ENCODE measurements at places on chromosomes 5 and 9.

DNA sequence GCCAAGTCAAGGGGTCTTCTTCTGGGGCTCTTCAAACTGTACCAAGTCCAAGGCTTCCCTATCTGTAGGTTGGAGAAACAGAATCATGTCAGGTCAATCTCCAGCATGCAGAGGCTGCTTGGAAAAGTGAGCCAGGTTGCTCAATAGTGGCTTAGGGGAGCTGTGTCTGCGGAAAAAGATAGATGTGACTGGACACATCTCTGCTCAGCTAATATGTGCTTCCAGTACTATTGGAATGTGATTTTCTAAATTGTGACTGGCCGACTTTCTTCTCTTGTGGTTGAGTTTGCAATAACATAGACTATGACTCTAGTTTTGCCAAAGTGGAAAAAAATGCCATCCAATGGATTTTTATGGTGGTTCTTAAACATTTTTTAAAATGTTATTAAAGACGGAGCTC, 136.7 kb downstream of the BOD1 start:
- no peak for DNase-seq

- no peak for DNase-seq
Observed at GRCh38 chr5:83639911-83640310, 80.7 kb downstream of the HAPLN1 start.

GRCh38 chr5:74853256-74853655, 12.9 kb downstream of the FAM169A start:
- no peak for DNase-seq

DNA sequence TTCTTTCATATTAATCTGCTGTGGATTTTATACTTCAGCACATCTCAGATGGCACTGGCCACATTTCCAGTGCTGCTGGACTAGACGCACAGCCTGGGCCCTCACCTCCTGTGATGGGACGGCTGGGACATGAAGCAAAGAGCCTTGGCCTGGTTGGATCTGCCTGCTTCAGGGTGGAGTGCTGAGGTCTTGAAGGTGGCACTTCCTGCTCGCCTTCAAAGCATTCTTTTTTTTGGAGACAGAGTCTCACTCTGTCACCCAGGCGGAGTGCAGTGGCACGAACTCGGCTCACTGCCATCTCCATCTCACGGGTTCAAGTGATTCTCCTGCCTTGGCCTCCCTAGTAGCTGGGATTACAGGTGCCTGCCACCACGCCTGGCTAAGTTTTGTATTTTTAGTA, 73.1 kb downstream of the RAPGEF1 start:
- no peak for DNase-seq

DNA sequence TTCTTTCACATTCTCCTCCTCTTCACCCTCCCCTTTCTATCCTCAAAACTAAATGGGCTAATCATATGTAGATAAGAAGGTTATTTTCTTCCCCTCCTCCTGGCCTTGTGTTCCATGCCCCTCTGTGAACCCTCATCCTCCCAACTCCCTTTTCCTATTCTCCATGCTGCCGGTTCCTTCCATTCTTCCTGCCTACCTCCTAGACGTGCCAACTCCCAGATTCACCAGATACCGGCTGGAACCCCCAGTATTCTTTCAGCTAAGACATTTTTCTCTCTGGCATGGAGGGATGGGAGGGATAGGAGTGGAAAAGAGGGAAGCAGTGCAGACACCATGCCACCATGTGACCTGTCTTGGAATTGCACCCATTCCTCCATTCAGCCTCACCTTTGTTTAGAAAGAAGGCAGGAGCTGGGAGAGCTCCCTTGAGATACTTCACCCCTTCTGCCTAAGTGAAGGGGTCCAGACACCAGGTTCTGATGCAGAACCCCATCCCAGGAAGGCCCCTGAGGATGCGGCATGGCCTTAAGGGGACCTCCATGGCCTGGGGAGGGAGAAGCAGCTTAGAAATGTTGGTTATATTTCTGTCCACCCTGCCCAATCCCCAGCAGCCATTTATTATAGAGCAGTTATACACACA, 4.8 kb downstream of the DNAJB5 start:
- DNase-seq: no peak

DNA sequence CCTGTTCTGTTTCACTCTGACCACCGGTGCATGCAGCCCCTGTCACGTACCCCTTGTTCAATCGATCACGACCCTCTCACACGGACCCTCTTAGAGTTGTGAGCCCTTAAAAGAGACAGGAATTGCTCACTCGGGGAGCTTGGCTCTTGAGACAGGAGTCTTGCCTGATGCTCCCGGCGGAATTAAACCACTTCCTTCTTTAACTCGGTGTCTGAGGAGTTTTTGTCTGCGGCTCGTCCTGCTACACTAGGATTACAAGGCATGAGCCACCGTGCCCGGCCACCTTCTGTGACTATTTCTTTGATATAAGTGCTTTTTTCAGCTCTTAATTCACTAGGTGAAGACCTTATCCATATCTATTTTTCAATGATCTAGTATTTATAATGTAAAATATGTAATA, 167.5 kb downstream of the TTC39B start:
- DNase-seq: no peak

GRCh38 chr5:53073348-53073747, 36.2 kb downstream of the MOCS2 start:
- no peak for DNase-seq
